ENCODE measurements at places on chromosomes 6 and 20.

GRCh38 chr6:102356170-102356569, 962.7 kb downstream of the GRIK2 start:
- DNase-seq, result no peak

DNA sequence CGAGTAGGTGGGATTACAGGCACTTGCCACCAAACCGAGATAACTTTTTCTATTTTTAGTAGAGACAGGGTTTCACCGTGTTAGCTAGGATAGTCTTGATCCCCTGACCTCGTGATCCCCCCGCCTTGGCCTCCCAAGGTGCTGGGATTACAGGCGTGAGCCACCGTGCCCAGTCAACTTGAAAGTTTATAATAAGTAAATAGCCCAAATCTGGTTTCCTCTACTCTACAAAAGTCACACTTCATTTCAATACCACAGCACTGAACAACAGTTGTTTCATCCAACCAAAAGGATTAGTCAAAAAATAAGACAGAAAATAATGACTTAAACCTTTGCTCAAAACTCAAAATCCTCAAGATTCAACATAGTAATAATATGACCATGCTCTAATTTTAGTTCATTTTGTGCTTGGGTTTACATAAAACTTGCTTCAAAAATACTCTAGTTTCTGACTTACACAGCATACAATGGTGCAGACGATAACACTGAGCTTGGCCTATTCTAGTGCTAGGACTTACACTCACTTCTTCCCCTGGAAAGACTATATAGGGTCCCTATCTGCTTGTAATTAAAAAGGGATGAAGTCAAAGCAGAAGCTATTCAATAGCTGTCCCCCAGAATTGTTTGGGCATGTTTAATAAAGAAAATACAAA, 56.7 kb downstream of the NT5E start:
- DNase-seq, result no peak

- DNase-seq, result no peak
Observed at GRCh38 chr6:136784271-136784664, 8.0 kb downstream of the MAP3K5 start.

DNA sequence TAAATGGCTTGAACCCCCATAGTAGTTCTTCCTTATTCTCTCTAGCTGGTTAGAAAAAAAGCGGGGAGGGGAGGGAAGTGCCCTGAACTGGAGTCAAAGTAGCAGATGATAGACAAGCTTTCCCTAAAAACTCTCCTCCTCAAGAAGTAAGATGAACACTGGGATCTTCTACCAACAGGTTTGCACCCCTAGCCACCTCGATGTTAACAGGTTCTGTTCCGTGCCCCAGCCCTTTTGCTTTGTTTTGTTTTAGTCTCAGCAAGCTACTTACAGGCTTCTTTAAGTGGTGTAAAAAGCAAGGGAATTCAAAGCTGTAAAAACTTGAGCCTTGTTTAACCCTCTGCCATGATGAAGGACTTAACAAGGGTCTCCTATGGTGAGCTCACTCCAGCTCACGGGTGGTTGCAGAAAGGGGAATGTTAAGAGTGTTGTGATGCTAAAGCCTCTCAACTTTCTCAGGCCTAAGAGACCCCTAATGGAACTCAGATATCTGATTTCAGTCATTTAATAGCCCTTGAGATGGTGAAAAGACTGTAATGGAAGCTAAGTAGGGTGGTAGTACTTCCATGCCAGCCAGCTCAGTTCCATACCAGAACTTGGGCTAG, 106.0 kb downstream of the FOXO3 start:
- no peak for DNase-seq

DNA sequence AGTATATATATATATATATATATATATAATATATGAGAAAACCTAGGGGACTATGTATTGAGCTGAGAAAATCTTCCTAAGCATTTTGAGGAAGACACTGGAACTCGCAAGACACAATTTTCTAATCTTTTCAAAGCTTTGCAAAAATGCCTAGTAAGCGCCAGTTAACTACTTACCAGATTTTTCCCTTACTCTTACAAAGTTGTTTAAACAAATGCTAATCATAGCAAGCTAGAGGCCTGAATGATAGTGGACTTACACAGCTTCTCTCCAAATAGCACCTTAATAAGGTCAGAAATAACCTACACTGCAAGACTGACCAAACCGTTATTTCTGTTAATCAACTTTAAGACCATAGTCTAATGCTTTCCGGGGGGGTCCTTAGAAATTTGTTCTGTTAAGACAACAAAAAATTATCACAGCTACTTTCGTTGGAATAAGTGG, 56.1 kb upstream of the HFE start:
- DNase-seq, result no peak

DNA sequence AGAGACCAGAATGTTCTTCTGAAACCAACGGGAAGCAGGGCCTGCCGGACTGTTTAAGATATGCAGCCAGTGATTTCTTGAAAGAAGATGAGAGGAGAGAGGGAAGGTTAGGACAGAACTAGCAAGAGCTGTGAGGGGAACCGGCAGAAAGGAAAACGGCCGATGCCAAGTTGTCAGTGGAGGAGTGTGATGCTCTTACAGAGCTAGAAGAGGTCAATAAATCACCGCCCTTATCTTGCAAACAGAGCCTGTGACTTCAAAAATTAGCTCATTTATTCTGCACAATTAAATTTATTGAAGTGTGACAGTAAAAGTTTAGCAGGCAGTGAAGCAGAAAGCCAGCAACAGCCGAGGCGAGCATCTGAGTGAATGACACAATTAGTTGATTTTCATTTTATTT, 509.5 kb upstream of the ID4 start:
- no peak for DNase-seq

- no peak for DNase-seq
Observed at GRCh38 chr6:150729188-150729748, 129.6 kb downstream of the PLEKHG1 start.

DNA sequence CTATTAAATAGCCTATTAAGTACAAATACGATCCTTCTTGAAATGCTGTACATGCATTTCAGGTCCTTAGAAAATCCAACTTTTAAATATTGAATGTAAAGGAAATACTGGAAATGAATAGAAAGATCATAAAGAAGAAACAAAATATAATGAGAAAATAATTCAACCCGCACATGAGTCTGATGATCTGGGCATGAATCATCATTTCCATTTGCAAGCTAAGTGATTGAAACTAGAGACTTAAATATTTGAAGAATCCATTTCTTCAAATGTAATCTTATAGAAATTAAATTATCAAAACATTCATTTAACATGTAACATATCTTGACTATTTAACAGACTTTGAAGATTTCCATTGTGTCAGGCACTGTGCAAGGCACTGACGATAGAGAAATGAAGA, 977.0 kb downstream of the TFAP2A start:
- no peak for DNase-seq

- no peak for DNase-seq
Observed at GRCh38 chr6:41182069-41183034, 18.6 kb downstream of the TREML2 start.

DNA sequence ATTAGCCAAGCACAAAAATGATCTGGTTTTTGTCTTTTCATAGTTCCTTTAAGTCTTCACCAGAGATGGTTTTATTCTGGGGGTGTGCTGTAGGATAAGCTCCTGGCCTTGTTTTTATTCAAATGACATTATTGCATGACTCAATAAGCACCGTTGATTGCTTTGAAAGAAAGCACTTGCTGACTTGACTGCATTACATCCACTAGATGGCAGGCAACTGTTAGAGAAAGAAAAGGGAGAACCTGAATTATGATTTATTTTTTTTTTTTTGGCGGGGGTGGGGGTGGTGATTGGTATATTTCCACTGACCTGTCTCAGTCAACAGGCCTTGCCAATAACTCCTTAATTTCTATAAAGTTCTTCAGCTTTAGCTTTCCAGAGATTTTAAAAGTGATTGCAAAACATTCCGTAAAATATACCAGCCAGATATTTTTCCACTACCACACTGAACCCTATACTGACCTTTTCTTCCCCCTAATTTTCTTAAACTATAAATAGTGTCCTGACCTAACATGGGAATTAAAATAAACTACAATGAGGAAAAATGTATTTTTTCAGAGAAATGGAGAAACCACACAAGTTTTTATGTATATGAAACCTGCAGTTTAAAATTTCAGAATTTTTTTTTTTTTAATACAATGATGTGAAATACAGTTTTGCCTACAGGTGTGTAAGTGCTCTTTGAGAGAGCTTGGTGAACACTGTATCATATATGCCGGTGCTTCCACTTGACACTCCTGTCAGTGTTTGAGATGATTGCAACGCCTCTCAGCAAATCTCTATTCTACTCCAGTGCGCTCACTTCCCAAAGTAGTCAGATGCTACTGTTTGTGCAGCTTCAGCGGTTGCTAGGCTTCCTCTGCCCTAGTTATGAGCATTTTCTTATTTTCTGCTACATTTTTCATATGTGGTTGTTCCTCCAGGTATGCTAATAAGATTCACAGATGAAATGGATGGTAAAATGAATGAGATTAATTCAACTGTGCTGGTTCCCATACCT, 274.3 kb downstream of the CD109 start:
- DNase-seq, result no peak

DNA sequence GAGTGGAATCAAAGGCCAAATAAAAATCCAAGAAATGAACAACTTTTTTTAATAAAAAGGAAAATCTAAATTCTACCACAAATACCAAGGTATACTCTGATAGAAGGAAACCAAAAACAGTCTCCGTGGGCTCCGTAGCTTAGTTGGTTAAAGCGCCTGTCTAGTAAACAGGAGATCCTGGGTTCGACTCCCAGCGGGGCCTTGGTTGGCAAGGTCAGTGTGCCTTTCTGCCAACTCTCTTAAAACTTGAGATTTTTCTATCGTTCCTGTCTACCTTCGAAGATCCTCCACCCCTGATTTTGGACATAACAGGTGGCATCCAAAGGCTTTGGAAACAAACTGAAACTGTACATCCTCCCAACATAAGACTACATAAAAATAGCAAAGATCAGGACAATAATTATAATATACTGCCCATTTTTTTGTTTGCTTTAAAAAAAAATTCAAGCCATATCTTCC, 197.9 kb downstream of the TRIM27 start:
- DNase-seq, result no peak
